ENCODE measurements at places on chromosomes 11 and 22. TPM values are rescaled to one million over a fixed set of nuclear protein-coding genes. Genes with fewer than 3 reads are reported as not detected.
A peak's percentile ranks its signal among the peaks of the same experiment; 100 is the strongest.

- H3K4me1 ChIP-seq: peaks cover 11% of the 10 kb centered on the region
- H3K4me3 ChIP-seq: no peak overlapping the region
- DNase-seq: no peak
- H3K27me3 ChIP-seq: no peaks in the 10 kb centered on the region
- H3K36me3 ChIP-seq: peaks cover 22% of the 10 kb centered on the region
- no peak overlapping the region for H3K27ac ChIP-seq
Measured at GRCh38 chr22:38142606-38143005, 32.1 kb upstream of the BAIAP2L2 start.

CHRDL2 gene
- total RNA-seq: not detected

DNA sequence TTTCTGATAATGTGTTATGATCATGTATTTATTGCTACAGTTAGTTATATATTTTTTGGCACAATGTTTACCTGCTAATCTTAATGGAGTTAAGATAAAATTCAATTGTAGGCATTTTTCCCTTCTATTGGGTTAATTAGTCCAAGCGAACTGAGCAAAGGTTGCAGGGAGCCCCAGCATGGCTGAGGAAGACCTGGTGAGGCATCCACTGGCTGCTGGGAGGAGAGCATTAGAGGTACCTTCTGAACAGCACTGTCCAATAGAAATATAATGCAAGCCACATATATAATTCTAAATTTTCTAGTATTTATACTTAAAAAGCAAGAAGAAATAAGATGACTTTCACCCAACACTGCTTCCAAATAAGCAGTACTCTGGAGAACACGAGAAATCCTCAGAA lies 689 bp upstream of the TMEM126A start:
- no peak for DNase-seq
- H3K4me1 ChIP-seq: peaks cover 23% of the 10 kb centered on the region
- peak overlapping the region; percentile 86 for H3K27ac ChIP-seq
- peaks cover 2% of the 10 kb centered on the region for H3K36me3 ChIP-seq
- peaks cover 11% of the 10 kb centered on the region for H3K27me3 ChIP-seq
- peak overlapping the region; percentile 94 for H3K4me3 ChIP-seq

GRCh38 chr11:117366248-117366647 lies 38.6 kb downstream of the CEP164 start:
- no peak overlapping the region for H3K4me3 ChIP-seq
- no peak overlapping the region for H3K27ac ChIP-seq
- no peaks in the 10 kb centered on the region for H3K27me3 ChIP-seq

- DNase-seq: no peak
- H3K27me3 ChIP-seq: no peaks in the 10 kb centered on the region
- H3K4me1 ChIP-seq: peaks cover 48% of the 10 kb centered on the region
- no peak overlapping the region for H3K4me3 ChIP-seq
Measured at GRCh38 chr11:66055021-66055420, 2.9 kb downstream of the SF3B2 start.

ZNF214 gene
- total RNA-seq: not detected

- DNase-seq: no peak
- no peaks in the 10 kb centered on the region for H3K36me3 ChIP-seq
- peaks cover 9% of the 10 kb centered on the region for H3K27me3 ChIP-seq
- H3K4me3 ChIP-seq: no peak overlapping the region
- no peaks in the 10 kb centered on the region for H3K4me1 ChIP-seq
Measured at GRCh38 chr22:16721961-16722360, 103.2 kb downstream of the XKR3 start.

GRCh38 chr11:121134741-121135312 lies 33.8 kb downstream of the TECTA start:
- no peak overlapping the region for H3K27ac ChIP-seq
- no peak overlapping the region for H3K4me3 ChIP-seq
- no peaks in the 10 kb centered on the region for H3K27me3 ChIP-seq
- H3K36me3 ChIP-seq: no peaks in the 10 kb centered on the region

GRAMD1B gene
- 39.0 TPM for total RNA-seq

DNA sequence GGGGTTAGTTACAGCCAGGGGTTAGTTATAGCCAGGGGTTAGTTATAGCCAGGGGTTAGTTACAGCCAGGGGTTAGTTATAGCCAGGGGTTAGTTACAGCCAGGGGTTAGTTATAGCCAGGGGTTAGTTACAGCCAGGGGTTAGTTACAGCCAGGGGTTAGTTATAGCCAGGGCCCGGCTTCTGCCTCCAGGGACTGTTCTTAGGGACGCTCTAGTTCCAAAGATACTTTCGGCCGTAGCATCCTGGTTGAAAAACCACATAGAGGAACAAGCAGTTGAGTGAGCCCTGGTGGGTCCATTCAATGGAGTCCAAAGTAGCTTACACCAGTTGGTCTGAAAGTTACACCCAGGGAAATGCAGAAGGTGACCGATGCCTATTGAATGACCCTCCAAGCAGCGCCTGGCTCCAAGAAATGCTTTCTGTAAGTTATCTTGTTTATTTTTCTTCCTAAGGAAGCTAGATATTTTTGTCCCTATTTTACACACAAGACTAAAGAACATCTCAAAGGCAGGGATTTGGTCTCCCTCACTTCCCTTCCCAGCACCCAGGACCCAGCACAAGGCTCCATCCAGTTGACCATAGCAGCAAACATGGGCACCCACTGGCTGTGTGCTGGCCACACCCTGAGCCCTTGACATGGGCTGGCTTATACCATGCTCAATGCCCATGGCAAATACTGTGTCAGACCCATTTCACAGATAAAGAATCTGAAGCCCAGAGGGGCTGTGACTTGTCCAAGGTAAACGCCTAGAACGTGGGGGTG lies 49.7 kb upstream of the SHISAL1 start:
- H3K27me3 ChIP-seq: peaks cover 7% of the 10 kb centered on the region
- H3K36me3 ChIP-seq: no peaks in the 10 kb centered on the region
- no peak for DNase-seq
- H3K4me3 ChIP-seq: no peak overlapping the region
- H3K4me1 ChIP-seq: no peaks in the 10 kb centered on the region

GRCh38 chr11:105244160-105244825 lies 104.7 kb upstream of the CARD18 start:
- H3K27me3 ChIP-seq: no peaks in the 10 kb centered on the region
- no peaks in the 10 kb centered on the region for H3K4me1 ChIP-seq
- no peak overlapping the region for H3K27ac ChIP-seq
- no peak for DNase-seq

- no peak overlapping the region for H3K4me3 ChIP-seq
- peak; percentile 55 for DNase-seq
- peaks cover 17% of the 10 kb centered on the region for H3K4me1 ChIP-seq
- no peaks in the 10 kb centered on the region for H3K27me3 ChIP-seq
- no peak overlapping the region for H3K27ac ChIP-seq
Measured at GRCh38 chr22:20783844-20784723, 10.2 kb downstream of the SERPIND1 start.

DNA sequence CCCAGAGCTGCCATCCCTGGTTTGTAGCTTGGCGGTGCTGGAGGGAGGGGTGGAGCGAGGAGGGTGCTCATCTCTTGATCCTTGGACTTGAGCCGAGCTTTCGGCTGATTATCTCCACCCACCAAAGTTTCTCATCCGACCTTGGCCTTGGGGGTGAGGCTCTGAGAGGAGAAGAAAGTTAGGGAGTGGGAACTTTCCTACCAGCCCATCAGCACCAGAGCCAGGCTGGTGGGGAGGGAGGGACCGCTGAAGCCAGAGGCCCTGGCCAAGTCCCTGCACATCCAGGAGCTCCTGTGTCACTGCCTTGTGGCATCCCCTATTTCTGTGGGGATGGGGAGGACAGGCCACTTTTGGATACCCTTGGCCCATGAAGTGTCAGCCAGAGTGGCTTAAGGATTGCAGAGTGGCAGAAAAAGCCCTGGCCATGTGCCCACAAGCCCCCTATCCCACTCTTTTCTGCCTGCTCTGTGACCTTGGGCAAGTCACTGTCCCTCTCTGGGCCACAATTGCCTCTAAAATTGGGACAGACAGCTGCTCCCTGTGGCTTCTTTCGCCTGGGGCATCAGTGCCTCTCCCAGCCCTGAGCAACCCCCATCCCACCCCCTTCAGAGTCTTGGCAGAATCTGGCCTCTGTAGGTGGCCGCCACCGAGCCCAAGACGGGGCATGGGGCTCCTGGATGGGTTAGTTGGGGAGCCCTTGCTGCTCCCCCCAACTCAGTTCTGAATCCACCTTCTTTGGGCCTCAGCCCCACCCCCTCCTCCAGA lies 10.3 kb downstream of the KCTD17 start:
- peak overlapping the region; percentile 83 for H3K27ac ChIP-seq
- no peaks in the 10 kb centered on the region for H3K27me3 ChIP-seq
- DNase-seq: no peak
- H3K36me3 ChIP-seq: peaks cover 26% of the 10 kb centered on the region
- peaks cover 38% of the 10 kb centered on the region for H3K4me1 ChIP-seq

STX5 gene
- total RNA-seq: 29.2 TPM

CYTH4 gene
- total RNA-seq: 60.5 TPM

DNA sequence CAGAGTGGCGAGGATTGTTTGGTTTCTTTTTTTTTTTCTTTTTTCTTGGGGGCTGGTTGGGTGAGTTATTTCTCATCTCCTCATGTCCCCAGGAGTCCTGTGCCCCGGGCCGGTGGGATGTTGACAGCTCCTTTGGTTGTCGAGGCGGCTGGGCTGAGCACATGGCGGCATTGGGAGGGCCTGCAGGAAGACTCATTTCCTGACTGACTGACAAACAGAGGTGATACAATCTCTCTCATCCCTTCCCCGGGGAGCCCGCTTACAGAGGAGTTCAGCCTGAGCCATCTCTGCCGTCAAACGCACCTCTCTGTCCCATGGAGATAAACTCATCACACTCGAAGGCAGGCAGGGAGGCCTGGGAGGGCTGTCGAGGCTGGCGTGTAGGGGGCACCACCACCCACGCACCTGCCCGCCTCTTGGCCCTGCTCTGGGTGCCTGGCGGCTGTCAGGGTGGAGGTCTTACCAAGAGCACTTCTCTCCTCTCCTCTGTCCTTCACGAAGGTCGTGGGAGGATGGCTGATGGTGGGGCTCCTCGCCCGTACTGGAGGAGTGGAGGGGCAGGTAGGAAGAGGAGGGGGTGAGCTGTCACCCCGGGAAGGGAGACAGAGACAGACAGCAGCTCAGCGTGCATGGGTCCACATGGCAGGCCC lies 60.0 kb upstream of the NECTIN1 start:
- H3K4me3 ChIP-seq: no peak overlapping the region
- no peak overlapping the region for H3K27ac ChIP-seq
- H3K36me3 ChIP-seq: no peaks in the 10 kb centered on the region
- no peaks in the 10 kb centered on the region for H3K4me1 ChIP-seq
- peaks cover 10% of the 10 kb centered on the region for H3K27me3 ChIP-seq

- peaks cover 36% of the 10 kb centered on the region for H3K4me1 ChIP-seq
- no peaks in the 10 kb centered on the region for H3K27me3 ChIP-seq
- H3K36me3 ChIP-seq: peaks cover 9% of the 10 kb centered on the region
- H3K27ac ChIP-seq: peak overlapping the region; percentile 74
Measured at GRCh38 chr22:44497218-44497904, 672 bp downstream of the RTL6 start.

TNRC6B gene
- 34.9 TPM for total RNA-seq

DNA sequence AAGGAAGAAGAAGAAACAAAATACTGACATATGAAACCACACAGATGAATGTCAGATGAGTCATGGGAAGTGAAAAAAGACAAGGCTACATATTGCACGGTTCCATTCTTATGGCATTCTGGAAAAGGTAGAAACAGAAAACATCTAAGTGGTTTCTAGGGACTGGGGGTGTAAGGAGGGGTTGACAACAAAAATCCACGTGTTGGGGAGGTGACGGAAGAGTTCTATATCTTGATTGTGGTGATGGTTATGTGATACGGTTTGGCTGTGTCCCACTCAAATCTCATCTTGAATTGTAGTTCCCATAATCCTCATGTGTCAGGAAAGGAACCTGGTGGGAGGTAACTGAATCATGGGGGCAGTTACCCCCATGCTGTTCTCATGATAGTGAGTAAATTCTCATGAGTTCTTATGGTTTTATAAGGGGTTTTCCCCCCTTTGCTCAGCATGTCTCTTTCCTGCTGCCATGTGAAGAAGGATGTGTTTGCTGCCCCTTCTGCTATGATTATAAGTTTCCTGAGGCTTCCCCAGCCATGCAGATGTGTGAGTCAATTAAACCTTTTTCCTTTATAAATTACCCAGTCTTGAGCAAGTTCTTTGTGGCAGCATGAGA lies 6.4 kb upstream of the ARFGAP3 start:
- DNase-seq: peak; percentile 57
- H3K27ac ChIP-seq: peak overlapping the region; percentile 65
- no peaks in the 10 kb centered on the region for H3K27me3 ChIP-seq
- H3K36me3 ChIP-seq: peaks cover 10% of the 10 kb centered on the region
- peaks cover 16% of the 10 kb centered on the region for H3K4me1 ChIP-seq

GRCh38 chr11:27777033-27777432 lies 76.8 kb upstream of the BDNF start:
- H3K27ac ChIP-seq: no peak overlapping the region
- H3K36me3 ChIP-seq: no peaks in the 10 kb centered on the region
- no peaks in the 10 kb centered on the region for H3K4me1 ChIP-seq
- H3K27me3 ChIP-seq: no peaks in the 10 kb centered on the region
- H3K4me3 ChIP-seq: no peak overlapping the region

CDON gene
- 2.5 TPM for total RNA-seq

DNA sequence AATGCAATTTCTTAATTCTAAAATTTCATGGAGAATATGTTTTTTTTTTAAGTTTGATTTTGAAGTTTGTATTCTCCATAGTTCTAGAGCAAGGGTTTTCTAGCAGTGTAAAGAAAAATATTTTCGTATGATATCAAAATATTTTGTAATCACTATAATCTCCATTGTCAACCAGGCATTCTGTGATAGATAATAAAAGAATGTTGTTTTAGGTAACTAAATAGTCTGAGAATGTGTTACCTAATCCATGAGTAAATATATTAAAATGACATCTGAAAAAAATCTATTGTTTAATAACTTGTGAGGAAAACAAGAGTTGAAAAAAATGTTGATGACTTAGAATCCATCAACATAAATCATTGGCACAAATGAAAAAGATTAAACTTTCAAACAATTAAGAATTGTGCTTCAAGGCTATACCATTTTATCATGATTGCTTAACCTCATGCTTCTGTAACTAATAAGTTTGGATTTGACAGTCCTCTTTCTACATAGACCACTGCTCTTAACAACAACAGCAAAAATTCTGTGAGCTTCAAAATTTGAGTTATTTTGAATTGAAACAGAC lies 2211.8 kb downstream of the LRRC4C start:
- no peak for DNase-seq
- no peak overlapping the region for H3K27ac ChIP-seq
- no peaks in the 10 kb centered on the region for H3K27me3 ChIP-seq

DNA sequence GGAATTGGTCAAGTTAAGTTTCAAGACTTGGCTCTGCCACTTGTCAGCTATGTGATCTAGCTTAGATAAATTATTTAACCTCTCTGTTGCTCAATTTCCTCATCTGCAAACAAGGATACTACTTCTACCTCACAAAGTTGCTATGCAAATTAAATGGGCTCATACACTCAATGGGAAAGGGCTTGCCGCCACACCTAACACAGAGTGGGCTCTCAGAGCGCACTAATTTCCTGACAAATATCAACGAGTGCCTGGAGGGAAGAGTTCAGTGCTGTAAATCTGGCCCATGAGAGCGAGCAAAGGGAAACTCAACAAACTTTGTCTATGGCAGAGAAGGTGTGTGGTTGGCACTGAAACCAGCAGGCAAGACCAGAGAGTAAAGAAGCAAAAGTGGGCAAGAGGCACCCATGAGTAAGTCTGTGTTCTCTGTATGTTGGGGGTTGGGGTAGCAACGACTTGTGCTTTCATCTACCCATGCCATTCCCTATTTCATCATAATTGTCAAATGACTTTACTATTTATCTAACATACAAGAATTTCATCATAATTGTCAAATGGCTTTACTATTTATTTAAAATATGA lies 60.7 kb upstream of the PHF21A start:
- peaks cover 1% of the 10 kb centered on the region for H3K36me3 ChIP-seq
- H3K27ac ChIP-seq: no peak overlapping the region
- no peaks in the 10 kb centered on the region for H3K4me1 ChIP-seq
- no peak for DNase-seq
